Activated CD8-positive, alpha-beta memory T cell treated with anti-CD3 and anti-CD28 coated beads for 4 hours (primary cell): ENCODE measurements at places on chromosomes 6 and 20.

- DNase-seq, result no peak
Measured at GRCh38 chr20:973785-974194, 28.3 kb downstream of the RSPO4 start.

- no peak for DNase-seq
Measured at GRCh38 chr6:103895136-103895535, 964.6 kb downstream of the HACE1 start.

- DNase-seq, result no peak
Measured at GRCh38 chr6:36912030-36912454, 26.3 kb downstream of the C6orf89 start.

DNA sequence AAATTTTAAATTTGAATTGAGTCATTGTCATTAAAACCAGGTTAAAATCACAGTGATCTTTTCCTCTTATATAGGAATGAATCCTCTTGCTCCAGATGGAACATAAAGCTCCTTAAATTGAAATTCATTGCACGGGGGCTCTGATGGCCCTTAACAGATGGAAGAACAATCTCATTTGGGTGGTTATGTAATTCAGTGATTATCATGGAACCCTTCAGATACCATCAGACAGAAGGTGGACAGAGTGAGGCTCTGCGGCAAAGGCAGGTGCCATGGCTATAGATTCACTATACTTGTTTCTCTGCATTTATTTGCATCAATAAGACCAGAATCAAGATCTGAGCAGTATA lies 17.8 kb upstream of the RNF182 start:
- DNase-seq, result no peak

GRCh38 chr6:49548613-49549304 lies 1.7 kb upstream of the C6orf141 start:
- no peak for DNase-seq

- DNase-seq, result no peak
Measured at GRCh38 chr6:66940003-66940402, 1233.0 kb upstream of the EYS start.

- DNase-seq, result no peak
Measured at GRCh38 chr20:10492065-10492464, 57.0 kb downstream of the SLX4IP start.

- no peak for DNase-seq
Measured at GRCh38 chr6:115276881-115277565, 783.7 kb downstream of the FRK start.
